ENCODE measurements at places on chromosomes 5 and 9.

GRCh38 chr5:144183254-144183889 lies 12.7 kb downstream of the KCTD16 start:
- DNase-seq: no peak

DNA sequence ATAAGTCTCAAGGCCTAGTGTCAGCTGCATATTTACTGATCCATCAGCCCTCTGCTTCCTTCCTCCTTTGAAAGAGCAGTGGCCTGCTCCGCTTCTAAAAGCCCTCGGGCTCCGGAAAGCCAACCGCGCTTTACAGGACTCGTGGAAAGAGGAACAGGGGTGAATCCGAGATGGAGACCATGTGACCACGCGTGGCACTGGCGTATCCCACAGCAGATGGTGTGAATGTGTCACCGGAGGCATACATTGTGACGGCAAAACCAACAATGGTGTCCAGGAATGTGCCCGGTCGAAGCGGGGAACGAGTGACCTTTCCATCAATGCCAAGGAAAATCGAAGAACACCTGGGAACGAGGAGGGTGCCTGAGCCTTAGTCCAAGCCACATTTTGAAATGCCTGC lies 484.6 kb downstream of the SPATA31A7 start:
- no peak for DNase-seq

GRCh38 chr5:179345433-179346321 lies at the start of gene ADAMTS2:
ADAMTS2 (minus strand) TSS chr5:179345461; CDS start chr5:179345328, 133 bp downstream.
- DNase-seq: no peak

- peak; percentile 15 for DNase-seq
These were observed 42.1 kb upstream of the STXBP1 start for GRCh38 chr9:127569886-127570401.

DNA sequence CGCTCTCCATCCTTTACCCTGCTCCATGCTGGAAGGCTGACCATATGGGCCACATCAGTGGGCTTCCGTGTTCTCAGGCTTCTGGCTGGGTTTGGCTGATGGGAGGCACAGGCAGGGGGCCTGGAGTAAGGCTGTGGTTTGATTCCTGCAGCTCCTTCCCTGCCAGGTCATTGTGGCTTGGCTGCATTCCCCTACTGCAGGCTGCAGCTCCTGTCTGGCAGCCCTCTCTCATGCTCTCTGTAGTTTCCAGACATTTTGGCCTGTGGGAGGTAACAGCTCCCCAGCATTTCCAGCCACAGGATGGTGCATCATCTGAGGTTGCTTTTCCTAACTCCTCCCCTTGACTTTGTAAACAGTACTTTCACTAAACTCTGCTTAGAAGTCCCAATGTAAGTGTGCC lies 102.0 kb upstream of the PTPN3 start:
- no peak for DNase-seq

GRCh38 chr5:136840601-136841000 lies 475.3 kb upstream of the TRPC7 start:
- DNase-seq: no peak

GRCh38 chr9:114898741-114899140 lies 31.6 kb downstream of the TNFSF8 start:
- peak; percentile 84 for DNase-seq

DNA sequence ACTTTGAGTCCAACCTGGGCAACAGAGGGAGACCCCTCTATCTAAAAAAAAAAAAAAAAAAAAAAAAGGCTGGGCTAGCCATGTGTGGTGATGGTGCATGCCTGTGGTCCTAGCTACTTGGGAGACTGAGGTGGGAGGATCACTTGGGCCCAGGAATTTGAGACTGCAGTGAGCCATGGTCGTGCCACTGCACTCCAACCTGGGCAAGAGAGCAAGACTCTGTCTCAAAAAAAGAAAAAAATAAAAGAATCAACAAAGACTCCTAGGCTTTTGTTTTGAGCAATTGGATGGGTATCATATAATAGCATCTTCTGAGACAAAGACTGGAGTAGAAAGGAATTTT lies 481.7 kb upstream of the PAPPA start:
- no peak for DNase-seq

GRCh38 chr5:179430193-179431175 lies 85.2 kb upstream of the ADAMTS2 start:
- DNase-seq: no peak

- DNase-seq: peak; percentile 27
These were observed 9.1 kb downstream of the EGFL7 start for GRCh38 chr9:136671646-136672430.

- DNase-seq: no peak
These were observed 96.6 kb downstream of the FNBP1 start for GRCh38 chr9:129946246-129946995.

DNA sequence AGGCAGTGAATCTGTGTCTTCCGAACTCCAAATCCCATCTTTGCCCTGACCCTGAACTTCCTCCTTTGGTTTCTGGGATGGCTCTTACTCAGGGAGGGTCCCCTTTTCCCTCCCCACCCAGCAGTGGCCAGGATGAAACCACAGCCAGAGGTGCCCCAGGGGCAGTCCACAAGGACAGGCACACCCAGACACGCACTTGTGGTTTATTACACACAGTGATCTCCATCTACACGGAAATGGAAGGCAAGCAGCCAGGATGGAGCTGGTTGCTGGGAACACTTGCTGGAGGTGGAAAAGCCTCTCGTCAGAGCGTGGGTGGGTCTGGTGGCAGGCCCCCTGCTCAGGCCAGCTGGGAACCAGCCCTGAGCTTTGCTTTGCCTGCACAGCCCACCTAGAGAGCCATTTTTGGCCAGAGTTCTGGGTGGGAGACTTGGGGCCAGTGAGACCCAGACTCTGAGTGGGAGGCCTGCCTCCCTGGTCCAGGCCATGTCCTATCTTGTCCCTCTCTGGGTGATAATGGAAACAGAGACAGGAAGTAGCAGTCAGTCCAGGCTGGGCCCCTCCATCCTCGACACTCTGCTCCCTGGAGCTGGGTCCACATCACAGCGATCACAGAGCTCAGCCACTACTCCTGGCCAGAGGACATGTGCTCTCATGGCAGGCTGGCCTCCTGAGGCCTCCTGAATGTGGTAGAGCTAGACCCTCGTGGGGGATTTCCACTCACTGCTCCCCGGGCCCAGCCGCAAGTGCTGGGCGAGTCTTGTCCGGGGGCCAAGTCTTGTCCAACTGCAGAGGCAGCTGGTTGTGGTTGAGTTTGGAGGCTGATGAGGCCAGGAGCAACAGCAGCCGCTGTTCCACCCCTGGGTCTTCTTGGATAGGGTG lies 5.1 kb upstream of the PHYKPL start:
- DNase-seq: no peak

DNA sequence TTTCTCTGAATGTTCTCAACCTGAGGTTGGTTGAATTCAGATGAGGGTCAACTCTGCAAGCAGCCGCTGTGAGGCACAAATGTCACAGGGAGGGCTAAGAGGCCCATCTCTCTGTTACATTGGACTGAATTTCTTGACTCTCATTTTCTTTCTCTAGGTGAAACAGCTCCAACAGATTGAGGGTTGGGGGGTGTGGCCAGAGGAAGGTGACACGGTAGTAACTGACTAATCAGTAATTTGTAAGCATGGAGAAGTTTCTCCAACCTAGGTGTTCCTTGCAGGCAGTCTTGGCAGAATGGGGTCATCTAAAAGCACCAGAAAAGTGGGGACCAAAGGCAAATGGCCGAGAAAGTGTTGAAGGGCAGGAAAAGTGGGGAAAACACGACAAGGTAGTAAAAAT lies 16.8 kb downstream of the CCT5 start:
- no peak for DNase-seq

DNA sequence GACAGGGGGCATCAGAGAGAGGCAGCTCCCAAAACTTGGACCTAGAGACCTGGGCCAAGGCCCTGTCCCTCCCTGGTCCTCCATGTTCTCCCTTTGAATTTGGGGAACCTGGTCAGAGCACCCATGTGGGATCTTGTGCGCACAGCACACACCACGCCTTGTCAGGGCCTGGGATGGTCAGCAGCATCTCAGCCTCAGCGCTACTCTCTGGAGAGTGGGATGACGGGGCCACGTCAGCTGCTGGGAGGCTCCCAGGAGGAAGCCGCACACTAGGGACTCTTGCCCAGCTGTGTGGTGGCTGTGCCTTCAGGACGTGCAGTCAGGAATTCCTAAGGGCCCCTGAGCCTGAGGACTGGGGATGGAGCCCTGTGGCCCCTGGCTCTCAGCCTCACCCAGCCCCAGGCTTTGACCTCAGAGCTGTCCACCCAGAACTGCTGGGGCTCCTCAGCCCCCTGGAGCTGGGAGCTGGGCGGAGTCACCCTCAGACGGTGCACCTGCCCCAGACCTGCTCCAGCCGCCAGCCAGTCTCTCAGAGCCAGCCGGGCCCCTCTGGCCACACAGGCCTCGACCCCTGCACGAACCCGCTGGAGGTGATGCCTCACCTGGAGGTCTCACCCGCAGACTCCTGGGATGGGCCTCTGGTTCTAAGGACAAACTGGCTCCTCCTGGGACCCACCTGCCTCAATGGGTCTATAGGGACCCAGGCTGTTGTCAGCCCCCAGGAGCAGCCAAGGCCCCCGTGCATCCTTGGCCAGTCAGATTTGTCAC lies 38.3 kb upstream of the EGFL7 start:
- no peak for DNase-seq

DNA sequence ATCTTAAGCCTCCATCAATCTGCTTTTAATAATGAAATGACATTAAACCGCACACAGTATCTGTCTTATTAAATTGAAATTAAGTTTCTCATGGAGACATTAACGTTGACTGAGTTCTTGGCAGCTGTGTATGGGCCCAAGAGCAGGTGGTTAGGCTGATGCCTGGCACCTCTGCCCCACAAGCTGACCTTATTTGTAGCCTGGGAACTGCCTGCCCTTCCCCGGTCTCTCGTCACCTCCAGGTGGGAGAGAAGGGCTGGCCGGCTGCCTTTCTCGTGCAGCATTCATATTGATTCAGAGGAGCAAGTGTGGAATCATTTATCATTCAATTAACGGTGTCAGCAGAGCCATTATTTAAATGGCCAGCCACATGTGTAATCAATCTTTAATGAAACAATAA lies 53.0 kb upstream of the FCN1 start:
- DNase-seq: no peak

DNA sequence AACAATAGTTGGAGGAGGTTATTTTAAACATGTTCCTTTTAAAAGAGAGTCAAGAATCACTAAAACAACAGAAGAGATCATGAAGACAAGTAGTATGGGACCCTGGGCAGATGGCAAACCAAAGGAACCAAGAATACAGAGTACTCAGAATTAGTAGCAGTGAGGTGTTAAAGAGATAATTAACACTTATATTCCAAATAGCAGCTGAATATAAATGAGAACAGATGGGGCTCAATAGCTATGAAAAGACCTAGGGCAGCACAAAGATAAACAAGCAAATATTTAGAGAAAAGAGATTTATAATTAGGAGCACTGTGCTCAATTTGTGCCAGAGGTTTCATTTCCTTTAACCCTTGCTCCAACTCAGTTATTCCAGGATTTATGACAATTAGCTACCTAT lies 159.1 kb downstream of the FAM114A2 start:
- no peak for DNase-seq
